Suppressor macrophage treated with lipopolysaccharide for 4 hours (primary cell): ENCODE measurements at places on chromosomes 16 and 17.

GRCh38 chr17:38871247-38872015, 1.6 kb downstream of the LASP1 start:
- peak; percentile 79 for DNase-seq

DNA sequence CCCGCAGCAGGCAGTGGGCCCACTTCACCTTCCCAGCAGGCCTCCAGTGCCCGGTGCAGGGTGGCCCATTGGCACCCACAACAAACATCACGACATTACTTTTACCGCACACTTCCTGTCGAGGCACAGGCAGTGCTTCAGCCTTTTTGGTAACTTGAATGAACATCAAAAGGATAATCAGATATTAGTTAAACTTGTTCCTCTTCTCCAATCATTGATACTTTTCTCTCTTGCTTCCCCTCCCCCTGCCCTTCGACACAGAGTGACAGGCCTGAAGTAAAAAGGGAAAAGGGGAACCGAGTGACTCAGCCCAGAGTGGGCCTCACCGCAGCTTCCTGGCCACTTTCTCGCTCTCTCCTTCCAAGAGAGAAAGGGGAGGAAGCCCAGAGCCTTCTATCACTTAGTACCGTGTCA, 507.0 kb downstream of the MAF start:
- DNase-seq: peak; percentile 85

DNA sequence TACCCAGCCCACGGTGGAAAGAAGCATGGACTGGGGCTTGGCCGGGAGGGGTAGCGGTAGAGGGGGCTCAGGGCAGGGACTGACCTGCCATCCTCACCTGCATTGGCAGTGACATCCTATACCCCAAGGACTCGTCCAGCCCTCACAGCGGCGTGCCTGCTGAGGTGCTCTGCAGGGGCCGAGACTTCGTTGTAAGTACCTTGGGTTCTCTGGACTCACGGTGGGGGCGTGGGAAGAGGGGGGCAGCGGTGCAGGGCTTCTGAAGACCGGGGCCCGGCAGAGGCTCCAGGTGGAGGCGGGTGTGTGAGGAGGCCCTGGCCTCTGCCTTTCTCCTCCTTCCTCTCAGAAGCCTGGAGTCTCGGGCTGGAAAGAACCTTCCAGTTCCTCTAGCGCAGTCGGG, 25.5 kb downstream of the POLR3E start:
- DNase-seq: no peak

DNA sequence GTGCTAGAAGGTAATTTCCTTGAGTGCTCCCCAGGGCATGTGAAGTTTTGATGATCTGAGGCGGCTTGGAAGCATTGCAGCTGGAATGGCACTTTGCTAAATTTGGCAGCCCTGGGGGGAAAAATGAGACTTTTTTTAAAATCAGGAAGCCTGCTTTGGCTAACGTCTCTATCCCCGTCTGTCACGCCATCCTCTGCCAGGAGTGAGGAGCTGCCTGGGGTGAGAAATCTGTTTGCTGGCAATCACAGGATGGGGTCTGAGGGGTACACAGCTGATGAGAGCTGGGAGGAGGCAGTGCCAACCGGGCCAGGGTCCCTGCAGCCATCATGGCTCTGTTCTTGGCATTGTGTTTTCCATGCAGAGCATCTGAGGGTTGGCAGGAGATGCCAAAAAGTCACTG, 2.0 kb downstream of the ABCC12 start:
- DNase-seq: no peak

- DNase-seq: no peak
These were observed 66.0 kb downstream of the RAP1GAP2 start for GRCh38 chr17:2862197-2862596.

- DNase-seq: no peak
These were observed 1.8 kb downstream of the KCNJ16 start for GRCh38 chr17:70076831-70077230.

DNA sequence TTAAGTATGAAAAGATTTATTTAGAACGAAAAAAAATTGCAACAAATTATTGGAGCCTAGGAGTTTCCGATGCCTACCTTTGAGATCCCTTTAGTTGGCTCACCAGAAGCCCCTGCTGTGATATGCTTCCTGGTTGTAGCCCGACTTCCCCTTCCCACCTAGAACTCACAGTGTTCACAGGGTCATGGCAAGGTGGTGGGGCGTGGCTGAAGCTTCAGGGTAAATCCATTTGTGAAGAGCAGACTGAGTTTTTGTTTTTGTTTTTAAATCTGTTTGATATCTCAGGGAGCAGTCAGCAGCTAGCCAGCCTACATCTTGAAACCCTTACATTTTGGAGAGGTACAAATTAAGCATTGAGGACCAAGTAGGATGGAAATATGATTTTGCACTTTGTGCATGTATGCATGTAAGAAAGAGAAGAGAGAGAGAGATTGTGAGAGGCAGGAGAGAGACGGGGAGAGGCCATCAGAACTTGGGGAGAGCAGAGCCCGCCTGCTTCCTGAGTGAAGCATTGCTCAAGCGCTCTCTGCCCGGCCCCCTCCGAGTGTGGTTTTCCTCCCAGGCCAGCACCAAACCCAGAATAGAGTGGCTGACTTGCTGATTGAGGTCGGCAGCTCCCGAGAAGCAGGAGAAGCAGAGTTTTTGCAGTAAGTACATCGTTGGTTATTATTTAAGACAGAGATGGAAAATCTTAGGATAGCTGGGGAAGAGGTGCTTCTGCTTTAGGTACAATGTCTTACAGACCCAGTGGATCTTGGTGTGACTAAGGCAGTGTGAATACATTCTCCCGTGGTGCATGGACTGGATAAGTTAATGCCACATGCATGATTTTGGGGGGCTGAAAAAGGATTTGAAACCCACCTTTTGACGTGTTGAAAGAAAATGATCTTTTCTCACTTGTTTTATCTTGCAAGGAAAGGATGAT, 64.2 kb downstream of the SPECC1 start:
- DNase-seq: peak; percentile 54

DNA sequence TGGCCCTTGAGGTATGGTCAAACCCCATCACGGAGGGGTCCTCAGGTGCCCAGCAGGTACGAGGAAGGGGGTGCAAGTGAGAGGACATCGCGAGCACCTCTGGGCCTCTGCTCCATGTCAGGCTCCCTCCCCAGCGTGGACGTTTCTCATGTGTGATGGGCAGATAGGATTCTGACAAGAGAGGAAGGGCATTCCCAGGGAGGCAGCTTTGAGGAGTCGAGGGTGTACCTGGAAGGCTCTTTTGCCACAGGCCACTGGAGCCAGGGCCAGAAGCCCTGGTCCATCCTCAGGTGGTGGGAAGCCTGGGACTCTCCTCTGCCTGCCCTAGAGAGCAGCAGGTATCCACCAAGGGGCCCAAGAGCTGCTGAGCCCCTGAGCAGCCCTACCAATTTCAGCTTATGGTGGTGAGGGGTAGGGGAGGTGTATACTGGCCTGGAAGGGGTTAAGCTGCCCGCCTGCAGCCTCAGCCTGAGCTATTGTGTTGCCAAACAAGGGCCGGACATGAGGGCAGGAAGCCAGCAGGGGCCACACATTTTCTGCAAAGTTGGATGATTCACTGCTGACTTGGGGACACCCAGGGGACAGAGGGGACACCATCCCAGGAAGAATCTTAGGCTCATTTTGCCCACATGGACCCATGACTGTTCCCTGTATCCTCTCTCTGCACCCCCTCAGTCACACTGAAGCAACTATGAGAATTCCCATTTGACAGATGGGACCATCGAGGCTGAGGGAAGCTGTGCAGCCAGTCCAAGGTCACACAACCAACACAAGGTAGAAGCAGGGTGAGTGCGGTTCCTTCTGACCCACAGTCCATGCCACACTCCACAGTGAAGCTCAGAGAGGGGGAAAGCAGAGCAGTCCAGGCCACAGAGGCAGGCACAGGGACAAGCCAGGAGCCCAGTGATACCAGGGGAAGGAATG, 1.7 kb downstream of the CDH5 start:
- peak; percentile 32 for DNase-seq

DNA sequence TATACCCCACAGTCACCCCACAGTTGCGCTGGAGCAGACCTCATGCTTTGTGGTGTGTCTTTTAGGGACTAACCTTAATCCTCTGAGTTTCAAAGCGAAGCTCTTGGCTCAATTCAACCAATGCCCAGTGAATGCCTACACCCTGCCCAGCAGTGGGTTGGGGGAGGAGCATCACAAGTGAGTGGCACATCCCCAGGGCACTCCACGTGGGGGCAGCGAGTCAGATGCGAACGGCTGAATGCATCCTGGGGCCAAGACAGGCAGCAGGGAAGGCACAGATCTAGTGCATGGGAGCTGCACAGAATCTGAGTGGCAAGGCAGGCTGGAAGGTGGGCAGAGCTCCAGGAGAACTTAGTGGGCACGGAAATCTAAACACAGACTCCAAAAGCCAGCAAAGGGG, 39.2 kb downstream of the IFT140 start:
- no peak for DNase-seq

GRCh38 chr17:21463779-21464407, 87.7 kb downstream of the KCNJ12 start:
- no peak for DNase-seq
